HS-27A (cell line): ENCODE measurements at places on chromosomes 1 and 21.

- DNase-seq: no peak
Measured at GRCh38 chr1:212432272-212432660, 454 bp upstream of the NENF start.

DNA sequence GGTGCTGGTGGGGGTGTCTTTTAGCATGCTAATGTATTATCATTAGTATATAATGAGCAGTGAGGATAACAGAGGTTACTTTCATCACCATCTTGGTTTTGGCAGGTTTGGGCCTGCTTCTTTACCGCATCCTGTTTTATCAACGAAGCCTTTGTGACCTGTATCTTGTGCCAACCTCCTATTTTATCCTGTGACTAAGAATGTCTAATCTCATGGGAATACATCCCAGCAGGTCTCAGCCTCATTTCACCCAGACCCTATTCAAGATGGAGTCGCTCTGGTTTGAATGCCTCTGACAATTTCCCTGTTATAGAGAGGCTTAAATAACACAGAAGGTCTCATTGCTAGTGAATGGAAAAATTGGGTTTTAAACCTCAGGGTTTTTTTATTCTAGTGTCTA is 300.8 kb upstream of the PROX1 start:
- no peak for DNase-seq

DNA sequence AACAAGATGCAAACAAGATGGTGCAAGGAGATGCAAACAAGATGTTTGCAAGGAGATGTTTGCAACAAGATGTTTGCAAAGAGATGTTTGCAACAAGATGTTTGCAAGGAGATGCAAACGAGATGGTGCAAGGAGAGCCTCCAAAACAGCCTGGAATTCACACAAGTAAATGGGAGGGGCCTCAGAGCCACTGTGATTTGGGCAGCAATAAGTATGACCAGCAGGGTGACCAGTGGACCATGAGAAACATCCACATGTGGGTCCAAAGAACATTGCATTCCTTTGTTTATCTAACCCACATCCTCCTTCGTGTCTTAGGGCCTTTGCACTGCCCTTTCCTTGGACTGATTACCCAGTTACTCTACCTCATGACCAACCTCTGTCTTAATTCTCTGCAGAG is 162.9 kb downstream of the PLPP3 start:
- no peak for DNase-seq

- DNase-seq: no peak
Measured at GRCh38 chr1:8348777-8349472, 31.0 kb downstream of the SLC45A1 start.

GRCh38 chr1:66182551-66183178 is 351.3 kb upstream of the SGIP1 start:
- DNase-seq: peak; percentile 52
